ENCODE measurements at places on chromosomes 16 and 17.

- no peaks in the 10 kb centered on the region for H3K36me3 ChIP-seq
- peaks cover 33% of the 10 kb centered on the region for H3K4me1 ChIP-seq
- no peak for DNase-seq
- H3K27ac ChIP-seq, result no peak overlapping the region
- H3K4me3 ChIP-seq, result no peak overlapping the region
- H3K27me3 ChIP-seq, result no peaks in the 10 kb centered on the region
Measured at GRCh38 chr16:17301593-17302135, 169.1 kb downstream of the XYLT1 start.

DNA sequence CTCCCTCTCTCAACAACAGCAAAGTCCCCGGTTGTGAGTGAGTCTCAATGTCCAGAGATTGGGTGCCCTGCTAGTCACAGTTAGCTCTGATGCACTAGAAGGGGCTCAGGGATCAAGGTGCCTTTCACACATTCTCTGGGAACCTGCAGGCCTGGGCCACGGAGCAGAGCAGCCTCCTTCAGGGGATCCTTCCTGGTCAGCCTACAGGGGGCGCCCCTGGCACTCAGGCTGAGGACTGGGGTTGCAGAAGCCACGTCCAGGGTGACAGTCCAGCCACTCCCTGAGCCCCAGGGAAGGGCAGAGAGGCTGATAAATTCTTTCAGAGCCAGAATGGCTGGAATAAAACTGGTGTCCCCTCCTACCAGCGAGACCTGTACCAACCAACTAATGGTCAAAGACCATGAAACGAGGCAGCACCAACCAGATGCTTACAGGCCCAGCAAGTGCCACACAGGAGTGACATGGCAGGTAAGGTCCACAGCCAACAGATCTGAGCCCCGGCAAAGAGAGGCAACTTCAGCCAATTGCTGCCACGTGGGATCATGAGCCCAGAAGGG, 43.5 kb downstream of the ST3GAL2 start:
- peaks cover 3% of the 10 kb centered on the region for H3K36me3 ChIP-seq
- no peaks in the 10 kb centered on the region for H3K27me3 ChIP-seq
- DNase-seq, result peak; percentile 47
- no peak overlapping the region for H3K27ac ChIP-seq
- H3K4me3 ChIP-seq, result no peak overlapping the region

DNA sequence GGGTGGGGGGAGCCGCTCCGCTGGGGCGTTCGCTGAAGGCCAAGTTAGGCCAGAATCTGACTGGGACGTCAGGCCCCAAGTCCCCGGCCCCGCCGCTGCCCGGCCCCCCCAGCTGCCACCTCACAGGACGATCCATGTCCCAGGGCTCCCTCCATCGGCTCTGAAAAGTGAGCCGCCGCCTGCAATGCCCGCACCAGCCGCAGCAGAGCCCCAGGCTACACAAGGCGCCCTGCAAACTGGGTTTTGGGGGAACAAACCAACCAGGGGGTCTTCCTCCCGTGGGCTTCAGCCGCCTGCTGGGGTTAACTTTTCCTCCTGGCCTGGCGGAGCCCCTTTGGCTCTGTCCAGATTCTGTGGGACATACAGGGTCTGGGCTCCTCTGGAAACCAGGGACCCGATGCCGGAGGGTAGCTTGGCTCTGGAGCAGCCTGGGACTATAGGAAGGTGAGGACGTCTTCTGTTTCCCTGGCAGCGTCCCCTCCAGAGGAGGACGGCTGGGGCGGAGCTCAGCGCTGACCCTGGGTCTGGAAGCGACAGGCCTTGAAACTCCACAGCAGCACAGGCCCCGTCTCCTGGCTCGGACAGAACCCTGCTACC, 835 bp downstream of the NME4 start:
- H3K36me3 ChIP-seq, result peaks cover 38% of the 10 kb centered on the region
- DNase-seq, result no peak
- peak overlapping the region; percentile 58 for H3K4me3 ChIP-seq
- H3K4me1 ChIP-seq, result peaks cover 5% of the 10 kb centered on the region
- no peak overlapping the region for H3K27ac ChIP-seq
- no peaks in the 10 kb centered on the region for H3K27me3 ChIP-seq

DNA sequence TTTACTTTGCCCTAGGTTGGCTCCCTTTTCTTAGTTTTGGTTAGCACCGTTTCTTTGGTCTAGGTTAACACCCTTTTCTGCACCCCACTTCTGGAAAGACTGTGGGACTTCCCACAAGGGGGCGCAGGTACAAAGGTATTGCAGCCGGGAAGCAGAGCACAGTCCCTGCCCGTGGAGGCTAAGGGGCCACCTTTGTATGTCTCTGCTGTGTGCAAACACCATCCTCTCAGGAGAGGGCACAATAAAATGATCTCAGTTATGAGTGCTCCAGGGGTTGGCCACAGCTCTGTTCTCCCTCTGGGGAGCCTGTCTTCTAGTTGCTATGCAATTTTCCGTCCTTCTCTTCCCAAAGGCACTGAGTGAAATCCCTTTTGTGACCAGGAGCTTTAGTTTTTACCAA, 28.4 kb upstream of the TMC5 start:
- H3K27ac ChIP-seq, result no peak overlapping the region
- peaks cover 59% of the 10 kb centered on the region for H3K27me3 ChIP-seq
- peak; percentile 36 for DNase-seq
- H3K4me3 ChIP-seq, result no peak overlapping the region
- H3K4me1 ChIP-seq, result no peaks in the 10 kb centered on the region
- H3K36me3 ChIP-seq, result no peaks in the 10 kb centered on the region

DNA sequence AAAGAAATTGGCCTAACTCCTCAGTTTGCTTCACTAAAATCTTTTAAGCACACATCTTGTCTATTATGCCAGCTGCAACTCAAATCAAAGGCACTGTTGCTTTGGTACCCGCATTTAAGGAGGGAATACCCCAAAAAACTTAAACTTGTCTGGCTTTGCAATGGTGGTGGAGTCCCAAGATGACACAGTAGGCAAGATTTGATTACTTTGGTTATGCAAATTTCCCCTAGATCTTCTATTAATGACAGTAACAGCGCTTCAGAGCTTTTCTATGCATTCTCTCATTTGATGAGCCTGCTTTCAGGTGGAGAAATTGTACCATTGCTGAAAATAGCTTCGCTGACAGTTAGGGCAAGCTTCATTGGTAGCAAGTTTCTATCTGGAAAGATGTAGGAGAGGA, 27.2 kb downstream of the WWOX start:
- H3K27ac ChIP-seq, result no peak overlapping the region
- H3K27me3 ChIP-seq, result no peaks in the 10 kb centered on the region
- H3K4me3 ChIP-seq, result no peak overlapping the region
- no peak for DNase-seq
- H3K36me3 ChIP-seq, result peaks cover 3% of the 10 kb centered on the region

- DNase-seq, result no peak
- H3K36me3 ChIP-seq, result peaks cover 63% of the 10 kb centered on the region
- peak overlapping the region; percentile 97 for H3K27ac ChIP-seq
- H3K4me3 ChIP-seq, result peak overlapping the region; percentile 92
- H3K27me3 ChIP-seq, result no peaks in the 10 kb centered on the region
- peaks cover 84% of the 10 kb centered on the region for H3K4me1 ChIP-seq
Measured at GRCh38 chr16:89317101-89317671, 99.7 kb downstream of the ZNF778 start.

DNA sequence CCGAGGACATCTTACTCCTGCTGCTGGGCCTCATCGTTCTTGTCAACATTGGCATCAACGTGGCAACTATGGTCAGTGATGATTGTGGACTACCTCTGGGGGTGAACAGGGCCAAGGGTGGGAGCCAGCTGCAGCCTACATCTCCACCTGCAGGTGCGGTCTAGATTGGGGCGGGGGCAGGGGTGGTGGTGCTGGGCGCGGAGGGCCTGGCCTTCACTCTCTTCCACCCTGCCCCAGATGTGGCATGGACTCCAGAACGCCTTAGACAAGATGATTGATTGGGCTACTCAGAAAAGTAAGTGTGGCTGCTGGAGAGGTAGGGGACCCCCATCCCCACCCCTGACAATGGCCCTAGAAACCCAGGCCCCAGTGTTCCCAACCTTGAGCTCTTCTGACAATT, 340 bp downstream of the SPEM2 start:
- no peaks in the 10 kb centered on the region for H3K27me3 ChIP-seq
- no peaks in the 10 kb centered on the region for H3K36me3 ChIP-seq
- H3K27ac ChIP-seq, result no peak overlapping the region
- no peak for DNase-seq
- no peaks in the 10 kb centered on the region for H3K4me1 ChIP-seq

- no peak for DNase-seq
- H3K4me3 ChIP-seq, result peak overlapping the region; percentile 100
- H3K36me3 ChIP-seq, result peaks cover 51% of the 10 kb centered on the region
Measured at GRCh38 chr17:58007781-58008706, 998 bp upstream of the SRSF1 start.

GRCh38 chr16:82609140-82609539, 17.6 kb upstream of the CDH13 start:
- peaks cover 12% of the 10 kb centered on the region for H3K27me3 ChIP-seq
- H3K4me1 ChIP-seq, result no peaks in the 10 kb centered on the region
- no peak overlapping the region for H3K27ac ChIP-seq
- no peaks in the 10 kb centered on the region for H3K36me3 ChIP-seq

GRCh38 chr17:76000016-76000754, 470 bp upstream of the CDK3 start:
- peaks cover 5% of the 10 kb centered on the region for H3K36me3 ChIP-seq
- no peak overlapping the region for H3K4me3 ChIP-seq
- DNase-seq, result peak; percentile 54
- H3K27ac ChIP-seq, result no peak overlapping the region
- H3K4me1 ChIP-seq, result peaks cover 12% of the 10 kb centered on the region

DNA sequence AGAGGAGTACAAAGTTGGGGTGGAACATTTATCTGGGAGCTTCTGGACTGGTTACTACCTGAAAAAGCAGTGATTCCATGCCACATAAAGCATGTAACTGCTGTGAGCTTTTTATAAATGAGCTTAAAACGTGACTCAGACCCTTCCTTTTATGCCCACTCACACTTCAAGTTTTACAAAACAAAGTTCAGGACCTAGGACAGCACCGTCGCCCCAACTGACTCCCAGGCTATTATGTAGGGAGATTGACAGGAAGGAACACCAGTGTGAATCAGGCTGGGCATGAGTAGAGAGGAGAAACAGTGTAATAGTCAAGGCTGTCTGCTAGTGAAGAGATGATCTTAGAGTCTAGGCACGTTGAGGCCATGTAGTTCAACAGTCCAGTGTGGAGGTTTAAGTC, 91.6 kb upstream of the DNAH9 start:
- no peaks in the 10 kb centered on the region for H3K4me1 ChIP-seq
- DNase-seq, result no peak

DNA sequence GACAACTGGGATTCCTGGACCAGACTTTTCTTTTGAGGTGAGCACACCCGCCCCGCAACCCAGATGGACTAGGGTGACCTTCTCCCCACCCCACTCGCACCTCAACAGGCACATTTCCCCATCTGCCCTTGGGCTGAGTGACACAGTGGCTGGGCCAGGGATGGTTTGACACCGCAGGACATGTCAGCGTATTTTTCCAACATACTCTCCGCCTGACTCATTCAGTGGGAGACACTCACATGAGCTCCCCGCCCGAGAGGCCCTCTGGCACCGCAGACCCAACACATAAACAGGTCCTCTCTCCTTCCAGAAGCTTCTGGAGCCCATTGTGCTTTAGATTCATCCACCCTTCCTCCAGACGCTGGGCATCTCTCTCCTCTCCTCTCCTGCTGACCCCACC, 69.4 kb downstream of the ZDHHC7 start:
- no peak for DNase-seq
- no peaks in the 10 kb centered on the region for H3K4me1 ChIP-seq
- H3K36me3 ChIP-seq, result no peaks in the 10 kb centered on the region
- H3K27ac ChIP-seq, result no peak overlapping the region

GRCh38 chr16:24822974-24823373, 22.8 kb upstream of the SLC5A11 start:
- H3K27me3 ChIP-seq, result no peaks in the 10 kb centered on the region
- H3K4me3 ChIP-seq, result no peak overlapping the region
- H3K36me3 ChIP-seq, result peaks cover 71% of the 10 kb centered on the region
- peaks cover 5% of the 10 kb centered on the region for H3K4me1 ChIP-seq
- no peak overlapping the region for H3K27ac ChIP-seq

- no peak overlapping the region for H3K4me3 ChIP-seq
- H3K27me3 ChIP-seq, result peaks cover 64% of the 10 kb centered on the region
- peaks cover 5% of the 10 kb centered on the region for H3K4me1 ChIP-seq
- no peak overlapping the region for H3K27ac ChIP-seq
- H3K36me3 ChIP-seq, result no peaks in the 10 kb centered on the region
- no peak for DNase-seq
Measured at GRCh38 chr16:86517652-86518258, 7.4 kb downstream of the FOXF1 start.

- H3K27ac ChIP-seq, result peak overlapping the region; percentile 80
- peaks cover 21% of the 10 kb centered on the region for H3K36me3 ChIP-seq
- no peak for DNase-seq
- no peak overlapping the region for H3K4me3 ChIP-seq
Measured at GRCh38 chr16:87703835-87704375, 61.9 kb downstream of the KLHDC4 start.

DNA sequence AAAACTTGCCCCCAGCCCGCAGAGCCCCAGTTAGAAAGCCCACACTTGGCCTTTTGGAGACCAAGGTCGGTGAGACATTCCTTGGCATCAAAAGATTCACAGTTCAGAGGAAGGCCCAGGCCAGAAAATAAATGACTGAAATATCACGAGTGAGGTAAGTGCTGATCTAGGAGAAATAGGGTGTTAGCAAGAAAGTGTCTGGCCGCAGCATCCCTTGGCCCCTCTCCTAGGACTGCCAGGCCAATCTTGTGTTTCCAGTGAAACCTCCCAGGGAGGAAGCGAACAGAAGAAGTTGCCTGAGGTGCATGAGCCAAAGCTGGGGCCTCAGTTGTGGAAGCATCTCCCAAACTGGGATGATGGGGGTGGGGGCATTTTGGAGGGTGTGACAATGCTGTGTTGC, 22.5 kb upstream of the NSMCE1 start:
- no peak overlapping the region for H3K27ac ChIP-seq
- H3K36me3 ChIP-seq, result no peaks in the 10 kb centered on the region
- DNase-seq, result no peak
- no peaks in the 10 kb centered on the region for H3K4me1 ChIP-seq
- H3K27me3 ChIP-seq, result no peaks in the 10 kb centered on the region

DNA sequence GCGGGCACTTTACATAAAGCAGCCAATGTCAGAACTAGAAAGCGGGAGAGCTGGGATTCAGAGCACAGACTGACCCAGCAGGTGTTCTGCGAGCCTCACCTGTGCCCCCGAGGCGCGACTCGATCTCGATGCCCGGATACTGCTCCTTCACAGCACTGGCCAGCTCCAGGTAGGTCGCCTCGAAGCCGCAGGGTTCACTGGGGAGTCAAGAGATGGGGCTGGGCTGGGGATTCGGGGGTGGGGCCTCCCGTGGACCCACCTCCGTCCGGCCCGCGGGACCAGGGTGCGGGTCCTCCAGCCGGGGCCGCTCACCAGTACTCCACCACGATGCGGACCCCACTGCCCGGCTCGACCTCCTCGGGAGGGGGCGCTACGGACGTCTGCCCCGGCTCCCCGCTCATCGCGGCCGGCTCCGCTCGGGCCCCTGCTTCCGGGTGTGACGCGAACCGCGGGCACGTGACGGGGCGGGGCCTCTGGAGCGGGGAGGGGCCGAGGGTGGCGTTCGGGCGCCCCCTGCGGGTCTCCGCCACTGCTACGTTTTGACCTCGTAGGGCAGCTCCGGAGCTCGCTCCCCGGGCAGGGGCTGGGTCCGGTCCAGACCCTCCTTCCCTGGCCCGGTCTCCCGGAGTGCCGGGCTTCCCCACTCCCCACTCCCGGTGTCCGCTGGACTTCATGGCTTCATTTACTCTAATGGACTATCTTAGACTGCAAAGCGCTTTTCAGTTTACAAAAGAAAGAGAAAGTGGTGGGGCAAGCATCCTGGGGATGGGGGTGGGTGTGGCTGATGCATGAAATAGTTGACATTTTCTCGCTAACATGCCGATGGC, at the start of gene MIEN1:
MIEN1 (minus strand) TSS at position 438 of the 827 bp plus-strand sequence; CDS start at position 401, 37 bp downstream.
- H3K4me3 ChIP-seq, result peak within 1 kb of the TSS; percentile 88
- peaks cover 23% of the 10 kb centered on the region for H3K36me3 ChIP-seq
- H3K4me1 ChIP-seq, result peaks cover 19% of the 10 kb centered on the region
- DNase-seq, result peak; percentile 94
- peak within 1 kb of the TSS; percentile 90 for H3K27ac ChIP-seq
- no peaks in the 10 kb centered on the region for H3K27me3 ChIP-seq

All from effector memory CD8-positive, alpha-beta T cell (primary cell).